Cerebellum (tissue), 4 donors: ENCODE measurements at places on chromosomes 11 and 22. TPM values are rescaled to one million over a fixed set of nuclear protein-coding genes. Genes with fewer than 3 reads are reported as not detected.

GRCh38 chr22:42726811-42727210 is 6.1 kb upstream of the A4GALT start:
- no peak for DNase-seq

DNA sequence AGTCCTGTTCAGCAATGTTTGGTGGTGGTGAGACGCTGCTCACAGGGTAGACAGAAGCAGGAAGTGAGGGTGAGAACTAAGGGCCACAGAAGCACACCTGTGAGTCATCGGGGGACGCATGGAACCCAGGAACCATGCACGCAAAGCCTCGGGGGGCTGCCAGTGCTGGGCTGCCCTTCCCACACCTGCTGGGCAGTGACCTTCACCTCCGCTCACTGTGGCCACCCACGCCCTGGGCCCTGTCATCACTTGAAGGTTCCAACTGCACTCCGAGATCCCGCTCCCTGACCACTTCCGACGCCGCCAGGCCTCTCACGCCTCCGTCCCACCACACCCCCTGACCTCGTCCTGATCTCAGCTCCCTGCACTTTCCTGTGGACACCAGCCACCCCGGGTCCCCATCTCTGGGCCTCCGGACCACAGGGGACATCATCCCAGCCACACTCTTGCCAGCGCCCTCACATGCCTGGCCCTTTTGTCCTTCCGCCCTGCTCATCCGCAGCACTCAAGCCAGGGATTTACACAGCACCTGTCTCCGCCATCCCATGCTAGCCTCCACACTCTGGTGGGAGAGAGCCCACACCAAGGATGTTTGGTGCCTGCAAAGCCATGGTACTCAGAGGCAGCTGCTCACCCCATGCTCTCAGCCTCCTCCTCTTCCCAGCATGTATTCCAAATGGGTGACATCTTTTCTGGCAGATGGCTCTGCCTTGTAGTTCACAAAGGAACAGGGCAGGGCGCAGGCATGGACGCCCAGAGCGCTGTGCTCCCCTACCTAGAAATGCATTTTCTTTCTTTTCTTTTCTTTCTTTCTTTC is 23.1 kb upstream of the ATXN10 start:
- DNase-seq = no peak

GRCh38 chr11:92346220-92346619 is 121.6 kb downstream of the FAT3 start:
- no peak for DNase-seq

- DNase-seq = no peak
Observed at GRCh38 chr22:49657275-49657973, 170.2 kb downstream of the BRD1 start.

DMC1 gene
- total RNA-seq = 5.0 TPM

GRCh38 chr11:131397675-131398074 is 27.3 kb downstream of the NTM start:
- DNase-seq = no peak

DNA sequence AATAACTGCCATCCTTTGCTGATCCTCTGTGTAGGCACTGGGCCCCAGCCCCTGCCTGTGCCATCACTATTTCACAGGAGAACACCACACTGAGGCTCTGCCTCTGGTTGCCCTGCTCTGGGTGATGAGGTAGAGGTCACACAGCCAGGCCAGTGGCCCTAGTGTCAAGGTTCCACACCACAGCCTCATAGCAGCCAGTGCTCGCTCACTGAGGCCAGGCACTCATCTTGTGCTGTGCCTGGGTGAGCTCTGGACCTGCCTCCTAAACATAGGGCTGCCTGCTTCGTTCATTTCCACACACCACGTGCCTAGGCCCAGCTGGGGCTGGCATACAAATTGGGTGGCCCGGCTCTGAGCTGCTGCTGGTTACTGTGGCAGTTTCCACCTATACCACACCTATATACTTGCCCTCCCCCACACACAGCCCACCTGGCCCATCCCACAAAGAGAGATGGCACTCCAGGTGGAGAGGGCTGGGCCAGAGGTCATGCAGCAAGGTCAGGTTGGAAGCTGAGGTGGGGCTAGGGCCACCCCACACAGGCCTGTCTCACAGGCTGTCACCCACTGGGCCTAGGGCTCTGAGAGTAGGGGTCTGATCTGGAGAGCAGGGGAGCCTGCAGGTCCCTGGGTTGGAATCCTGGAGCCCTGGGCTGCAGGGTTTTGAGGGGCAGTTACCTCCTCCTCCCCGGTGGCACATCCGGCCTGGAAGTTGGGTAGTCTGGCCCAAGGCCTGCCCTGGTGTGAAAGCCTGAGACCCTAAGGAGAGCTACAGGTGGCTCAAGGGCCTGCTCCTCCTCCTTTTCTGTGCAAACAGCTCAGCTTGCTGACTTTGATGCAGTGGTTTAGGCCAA is 11.2 kb downstream of the KCNQ1OT1 start:
- no peak for DNase-seq

DNA sequence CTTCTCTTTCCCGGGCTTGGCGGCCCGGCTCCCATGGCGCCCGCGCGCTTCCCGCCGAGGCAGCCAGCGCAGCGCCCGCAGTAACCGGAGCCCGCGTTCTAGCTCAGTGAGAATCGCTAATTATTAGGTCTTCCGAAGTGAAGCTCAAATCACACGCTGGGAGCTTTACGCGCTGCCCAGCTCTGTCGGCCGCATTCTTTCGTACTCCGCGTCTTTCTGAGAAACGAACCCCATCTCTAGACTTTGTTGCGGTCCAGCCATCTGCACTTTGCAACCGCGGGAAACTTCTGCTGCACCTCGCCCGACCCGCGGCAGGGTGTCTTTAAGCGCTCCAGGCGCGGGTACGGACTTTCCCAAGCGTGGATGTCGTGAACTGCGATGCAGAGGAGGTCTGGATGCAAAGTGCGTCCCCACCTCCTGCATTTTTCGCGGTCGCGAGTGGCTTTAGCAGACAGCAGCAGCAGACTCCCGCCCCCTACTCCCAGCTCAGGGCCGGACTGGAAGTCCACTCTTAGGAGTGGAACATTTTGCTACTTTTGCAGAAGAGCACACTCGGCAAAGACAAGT is 6.0 kb upstream of the PAX6 start:
- no peak for DNase-seq

OR52I1 gene
- total RNA-seq = not detected

DNA sequence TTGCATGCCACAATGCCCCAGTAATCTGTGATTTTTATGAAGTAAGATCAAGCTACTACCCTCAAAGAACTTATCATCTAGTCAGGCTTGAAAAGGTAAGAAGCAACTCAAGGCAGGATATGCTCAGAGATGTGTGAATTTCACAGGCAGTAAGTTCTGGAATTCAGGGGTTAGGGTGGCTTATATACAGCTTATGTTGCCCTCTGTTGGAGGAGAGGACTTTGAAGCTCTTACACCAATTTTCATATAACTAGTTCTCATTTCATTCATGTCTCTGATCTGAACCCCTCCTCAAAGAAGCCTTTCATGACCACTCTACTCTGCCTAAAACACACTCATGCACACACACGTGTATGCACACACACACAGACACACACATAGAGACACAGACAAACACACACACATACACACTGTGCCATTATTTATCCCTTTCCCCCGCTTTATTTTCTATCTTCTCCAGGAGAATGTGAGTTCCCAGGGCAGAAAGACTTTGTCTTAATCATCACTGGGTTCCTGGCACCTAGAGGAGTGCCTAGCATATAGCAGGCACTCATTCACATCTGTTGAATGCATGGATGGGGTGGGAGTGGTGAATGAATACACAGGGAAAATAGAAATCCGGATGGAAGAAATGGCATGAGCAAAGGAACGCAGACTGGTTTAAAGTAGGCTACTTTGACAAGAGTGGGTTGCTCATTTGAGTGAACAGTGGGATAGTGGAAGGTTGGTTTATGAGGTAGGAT is 220.7 kb upstream of the ZBED5 start:
- DNase-seq = no peak

GRCh38 chr11:66974724-66975404 is at the start of gene C11orf86:
C11orf86 (plus strand) TSS chr11:66975304; CDS start chr11:66975363, 59 bp downstream.
- DNase-seq = no peak

PDE2A gene
- 8.4 TPM for total RNA-seq

DNA sequence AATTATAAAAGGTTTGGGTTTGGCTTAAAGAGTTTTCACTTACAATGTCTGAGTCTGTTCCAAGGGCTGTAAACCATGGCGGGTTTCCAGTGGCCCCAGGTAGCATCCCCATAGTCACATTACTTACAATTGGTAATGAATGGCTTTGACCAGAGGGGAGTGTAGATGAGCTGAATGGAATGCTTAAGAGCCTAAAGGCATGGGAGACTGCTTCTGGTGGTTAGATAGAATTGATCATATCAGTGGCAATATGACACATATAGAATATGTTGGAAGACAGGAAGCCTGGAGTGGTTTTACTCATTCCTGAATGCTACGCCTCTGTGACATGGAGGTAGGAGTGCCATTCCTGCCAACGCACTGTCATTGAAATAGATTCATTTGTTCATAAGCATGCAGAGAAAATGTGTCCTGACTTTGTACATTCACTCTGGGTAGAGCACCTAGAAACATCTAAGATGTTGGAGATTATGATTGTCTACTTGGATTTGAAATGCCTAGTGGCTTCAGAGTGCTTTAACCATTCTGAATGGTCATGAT is 183.3 kb downstream of the BLID start:
- DNase-seq = no peak

DNA sequence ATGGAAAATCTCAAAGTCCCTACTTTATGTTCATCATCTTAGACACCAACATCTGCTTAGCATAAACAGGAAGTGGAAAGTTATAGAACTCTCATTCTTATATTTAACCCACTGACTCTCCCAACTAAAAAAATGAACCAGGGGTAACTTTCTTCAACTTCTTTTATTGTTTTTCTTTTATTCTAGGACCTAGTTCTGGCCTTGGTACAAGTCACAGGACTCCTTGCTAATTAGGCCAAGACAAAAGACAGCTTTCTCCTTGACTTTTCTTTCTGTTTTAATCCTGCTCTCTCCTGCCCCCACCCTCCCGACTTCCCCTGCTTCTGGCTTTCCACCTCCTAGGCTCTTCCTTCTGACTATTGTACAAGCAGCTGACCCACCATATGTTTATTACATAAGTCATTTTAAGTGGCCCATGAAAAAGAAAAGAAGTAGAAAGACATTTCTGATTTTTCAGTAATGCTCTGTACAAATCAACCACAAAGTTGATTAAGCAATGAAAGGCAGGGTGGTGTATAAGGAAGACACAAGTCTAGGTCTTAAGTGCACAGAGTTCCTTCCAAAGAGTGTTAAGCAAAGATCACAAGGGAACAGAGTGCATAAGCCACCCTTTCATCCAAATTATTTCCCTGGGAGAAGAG is 18.3 kb downstream of the JAML start:
- DNase-seq = no peak

DNA sequence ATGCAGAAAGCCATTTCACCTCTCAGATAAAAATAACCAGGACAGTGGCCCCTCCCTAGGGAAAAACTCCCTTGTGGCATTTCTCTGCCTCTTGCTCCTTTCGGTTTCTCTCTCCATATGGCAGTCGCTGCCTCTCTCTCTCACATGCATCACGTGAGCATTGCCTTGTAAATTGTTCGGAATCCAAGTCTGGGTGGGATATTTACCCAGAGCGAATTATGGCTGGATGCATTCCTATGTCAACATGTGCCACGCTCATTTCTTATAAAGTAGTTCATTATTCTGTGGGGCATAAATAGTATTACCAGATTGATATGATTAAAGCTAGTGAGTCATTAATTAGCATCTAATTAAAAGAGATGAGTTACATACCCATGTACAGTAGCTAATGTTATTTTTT is 392.9 kb downstream of the INSC start:
- no peak for DNase-seq

DNA sequence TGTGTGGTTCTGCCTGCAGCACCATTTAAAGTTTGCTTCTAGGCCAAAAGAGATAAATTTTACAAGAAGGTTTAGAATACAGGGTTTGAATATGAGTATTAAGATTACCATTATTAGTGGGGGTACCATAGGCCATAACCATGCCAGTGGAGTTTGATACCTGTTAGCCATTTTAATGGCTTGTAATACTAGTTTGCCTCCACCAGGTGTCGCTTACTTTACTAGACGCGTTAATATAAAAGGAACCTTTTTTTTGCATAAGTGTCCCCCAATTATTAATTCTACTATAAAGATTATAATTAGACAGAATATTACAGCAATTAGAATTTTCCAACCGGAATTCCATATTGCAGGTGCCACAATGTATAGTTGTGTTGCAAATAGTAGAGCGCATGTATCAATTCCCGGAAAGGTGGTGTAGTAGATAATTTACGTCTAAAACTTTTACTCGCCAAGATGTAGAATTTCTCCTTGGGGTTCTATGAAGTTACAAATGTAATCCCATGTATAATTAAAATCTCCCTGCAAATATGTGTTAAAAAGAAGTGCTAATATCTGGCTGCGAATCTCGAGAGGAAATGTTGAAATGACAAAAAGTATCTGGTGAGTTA is 16.1 kb downstream of the MS4A6E start:
- DNase-seq = no peak

GRCh38 chr22:26131589-26132154 is 37.6 kb upstream of the SEZ6L start:
- no peak for DNase-seq

NAA40 gene
- total RNA-seq = 24.7 TPM

DNA sequence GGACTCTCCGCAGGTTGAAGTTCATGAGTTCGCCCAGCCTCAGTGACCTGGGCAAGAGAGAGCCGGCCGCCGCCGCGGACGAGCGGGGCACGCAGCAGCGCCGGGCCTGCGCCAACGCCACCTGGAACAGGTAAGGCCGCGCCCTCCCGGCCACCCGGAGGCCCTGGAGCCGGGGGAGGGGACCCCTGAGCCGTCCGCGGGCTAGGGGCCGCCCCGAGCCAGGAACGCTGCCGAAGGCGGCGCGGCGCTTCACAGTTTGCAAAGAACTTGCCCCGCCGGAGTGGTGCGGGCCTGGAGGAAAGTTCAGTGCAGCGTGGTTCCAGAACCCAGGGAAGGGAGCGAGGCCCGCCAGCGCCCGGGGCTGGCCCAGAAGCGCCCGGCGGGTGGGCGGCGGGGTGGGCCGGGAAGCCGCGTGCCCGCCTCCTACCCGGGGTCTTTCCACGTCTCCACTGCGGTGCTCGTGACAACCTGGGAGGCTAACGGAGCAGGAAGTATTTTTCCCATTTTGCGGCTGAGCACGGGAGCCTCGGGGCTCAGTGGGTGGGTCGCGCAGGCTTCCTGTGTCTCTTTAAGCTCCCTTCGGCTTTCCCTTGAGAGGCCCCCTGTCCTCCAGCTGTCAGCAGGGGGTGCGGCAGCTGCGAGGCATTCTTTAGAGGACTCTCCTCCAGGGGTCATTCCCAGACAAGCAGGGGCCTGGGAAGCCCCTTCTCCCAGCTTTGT is 635 bp downstream of the PRR5 start:
- no peak for DNase-seq
